Activated gamma-delta T cell treated with anti-CD3 and anti-CD28 coated beads, Interleukin-2, amount 50 U/mL, for 16 hours (primary cell): ENCODE measurements at places on chromosomes 7 and 10.

GRCh38 chr7:17355050-17355449 is 56.6 kb downstream of the AHR start:
- DNase-seq: no peak

- no peak for DNase-seq
Measured at GRCh38 chr7:83011954-83012353, 150.7 kb downstream of the PCLO start.

DNA sequence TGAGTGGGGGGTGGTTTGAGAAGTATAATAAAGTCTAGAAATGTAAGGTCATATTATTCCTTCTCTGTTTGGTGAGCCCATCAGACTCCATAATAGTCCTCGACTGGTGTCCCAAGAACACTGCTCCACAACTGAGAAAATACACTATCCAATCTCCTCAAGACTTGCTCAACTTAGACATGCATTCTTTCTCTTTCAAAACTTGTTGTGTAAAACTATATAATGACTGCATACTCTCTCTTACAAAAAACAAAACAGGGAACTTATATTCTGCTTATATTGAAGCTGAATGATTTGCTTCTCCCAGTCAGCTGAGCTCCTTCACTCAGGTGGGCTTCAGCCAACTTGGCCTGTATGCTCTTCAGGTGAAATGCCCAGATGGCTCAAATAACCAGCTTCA is 204.7 kb downstream of the ZNF365 start:
- DNase-seq: no peak

DNA sequence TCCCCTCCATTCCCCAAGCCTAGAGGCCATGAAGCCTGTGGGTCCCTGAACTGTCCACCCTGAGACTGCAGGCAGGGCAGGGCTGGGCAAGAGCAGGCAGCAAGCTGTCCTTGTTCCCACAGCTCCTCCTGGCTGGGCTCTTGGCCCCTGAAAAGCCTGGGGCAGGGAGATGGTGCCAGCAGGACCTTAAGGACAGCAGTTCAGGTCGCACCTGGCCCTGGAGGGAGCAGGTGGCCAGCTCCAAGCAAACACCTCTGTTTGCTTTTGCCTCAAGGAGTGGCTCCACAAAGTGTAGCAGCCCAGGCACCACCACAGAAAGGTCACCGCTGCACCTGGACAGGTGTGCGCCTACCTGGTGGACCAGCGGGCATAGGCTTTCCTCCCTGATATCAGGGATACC is 5.2 kb downstream of the RET start:
- DNase-seq: no peak

DNA sequence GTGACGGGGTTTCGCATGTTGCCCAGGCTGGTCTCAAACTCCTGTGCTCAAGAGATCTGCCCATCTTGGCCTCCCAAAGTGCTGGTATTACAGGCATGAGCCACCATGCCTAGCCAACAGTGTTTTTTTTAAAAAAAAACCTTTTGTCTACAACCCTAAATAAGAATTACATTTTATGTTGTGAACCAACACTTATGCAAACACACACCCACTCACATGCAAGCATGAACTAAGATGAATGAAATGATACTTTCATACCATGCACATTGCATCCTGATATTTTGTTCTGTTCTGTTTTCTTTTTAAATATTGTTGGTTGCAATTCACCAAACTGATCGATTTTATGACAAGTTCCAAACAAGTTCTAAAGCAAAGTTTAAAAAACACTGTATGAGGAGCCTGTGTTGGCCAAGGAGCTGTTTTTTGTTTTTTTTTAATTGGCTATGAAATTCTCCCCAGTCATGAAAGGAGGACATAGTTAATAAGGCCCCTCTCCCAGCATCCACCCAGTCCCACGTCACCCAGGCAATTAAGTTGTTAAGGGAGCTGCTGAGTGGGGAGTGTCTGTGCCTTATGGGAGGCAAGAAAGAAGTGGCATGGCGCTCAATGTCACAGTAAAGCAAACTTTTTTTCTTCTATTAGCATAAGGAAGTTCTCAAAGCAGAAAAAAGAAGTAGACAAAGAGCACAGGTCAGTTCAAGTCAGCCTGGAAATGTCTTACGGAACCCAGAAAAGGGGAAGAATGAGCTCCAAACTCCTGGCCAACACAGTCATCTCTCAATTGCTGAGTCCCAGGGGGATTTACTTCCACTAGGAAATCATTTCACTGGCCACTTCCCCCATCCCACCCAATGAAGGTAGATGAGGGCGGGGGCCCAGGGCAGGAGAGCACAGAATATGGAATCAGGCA is 50.1 kb downstream of the NOD1 start:
- DNase-seq: no peak

- DNase-seq: no peak
Measured at GRCh38 chr7:130490888-130491804, 739 bp upstream of the MEST start.
